Nucleus accumbens (tissue), 56 donors: ENCODE measurements at places on chromosomes 5 and 9.
A peak's percentile ranks its signal among the peaks of the same experiment; 100 is the strongest.

- peak; percentile 9 for DNase-seq
These were observed 43.0 kb downstream of the STRBP start for GRCh38 chr9:123225374-123225813.

GRCh38 chr9:93083592-93084470 lies 12.2 kb upstream of the CARD19 start:
- no peak for DNase-seq

DNA sequence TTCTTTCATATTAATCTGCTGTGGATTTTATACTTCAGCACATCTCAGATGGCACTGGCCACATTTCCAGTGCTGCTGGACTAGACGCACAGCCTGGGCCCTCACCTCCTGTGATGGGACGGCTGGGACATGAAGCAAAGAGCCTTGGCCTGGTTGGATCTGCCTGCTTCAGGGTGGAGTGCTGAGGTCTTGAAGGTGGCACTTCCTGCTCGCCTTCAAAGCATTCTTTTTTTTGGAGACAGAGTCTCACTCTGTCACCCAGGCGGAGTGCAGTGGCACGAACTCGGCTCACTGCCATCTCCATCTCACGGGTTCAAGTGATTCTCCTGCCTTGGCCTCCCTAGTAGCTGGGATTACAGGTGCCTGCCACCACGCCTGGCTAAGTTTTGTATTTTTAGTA lies 73.1 kb downstream of the RAPGEF1 start:
- DNase-seq = no peak

- no peak for DNase-seq
These were observed 23.6 kb upstream of the TNFSF8 start for GRCh38 chr9:114953959-114954358.

DNA sequence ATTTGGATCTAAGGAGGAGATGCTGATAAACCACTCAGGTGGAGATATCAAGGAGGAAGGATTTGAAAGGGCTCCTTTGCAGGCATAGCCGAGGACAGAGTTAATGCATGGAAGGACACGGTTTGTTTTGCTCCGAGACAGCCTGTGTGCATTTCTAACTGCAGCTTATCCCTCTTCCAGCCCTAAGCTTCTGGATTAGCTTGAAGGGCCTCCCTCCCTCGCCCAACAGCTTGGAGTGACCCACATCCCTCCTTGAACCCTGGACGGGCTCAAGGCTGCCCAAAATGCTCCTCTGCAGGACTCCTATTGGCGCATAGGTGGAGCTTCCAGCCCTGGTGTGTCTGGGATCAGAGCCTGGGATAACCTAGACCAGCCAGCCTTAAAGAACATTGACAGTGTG lies 66.7 kb downstream of the PPARGC1B start:
- no peak for DNase-seq

GRCh38 chr9:123825342-123826060 lies 104.4 kb downstream of the DENND1A start:
- no peak for DNase-seq

DNA sequence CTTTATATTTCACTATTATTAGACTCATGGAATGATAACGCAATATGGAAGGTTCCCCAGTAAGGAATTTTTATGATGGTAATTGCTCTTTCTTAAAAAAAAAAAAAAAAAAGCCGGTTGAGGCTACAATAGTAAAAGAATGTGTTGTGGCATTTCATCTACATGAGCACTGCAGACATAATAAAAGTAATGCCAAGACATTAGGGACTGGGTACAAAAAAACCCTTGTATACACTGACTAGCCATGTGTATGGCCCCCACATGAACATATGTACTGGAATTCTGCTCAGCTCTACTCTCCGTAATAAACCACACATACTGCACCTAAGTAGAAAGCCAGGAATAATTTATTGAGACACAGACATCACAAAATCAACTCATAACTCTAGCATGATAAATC lies 218.4 kb downstream of the ADAMTS6 start:
- DNase-seq = no peak

DNA sequence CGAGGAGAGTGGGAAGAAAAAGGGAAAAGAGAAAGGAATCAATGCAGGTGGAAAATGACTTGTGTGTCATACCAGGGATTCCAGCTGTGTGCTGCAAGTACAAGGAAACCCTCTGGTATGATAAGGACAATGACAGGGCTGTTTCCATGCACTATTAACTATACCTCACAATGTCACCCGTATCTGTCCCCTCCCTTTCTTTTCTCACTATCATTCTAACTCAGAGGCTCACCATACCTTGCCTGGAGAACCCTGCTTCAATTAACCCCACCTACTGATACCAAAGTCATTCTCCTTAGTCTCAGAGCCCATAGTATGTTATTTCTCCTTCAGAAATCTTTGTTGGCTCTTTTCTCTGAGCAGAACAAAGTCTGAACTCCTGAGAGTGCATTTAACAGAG lies 236.2 kb upstream of the NREP start:
- no peak for DNase-seq

DNA sequence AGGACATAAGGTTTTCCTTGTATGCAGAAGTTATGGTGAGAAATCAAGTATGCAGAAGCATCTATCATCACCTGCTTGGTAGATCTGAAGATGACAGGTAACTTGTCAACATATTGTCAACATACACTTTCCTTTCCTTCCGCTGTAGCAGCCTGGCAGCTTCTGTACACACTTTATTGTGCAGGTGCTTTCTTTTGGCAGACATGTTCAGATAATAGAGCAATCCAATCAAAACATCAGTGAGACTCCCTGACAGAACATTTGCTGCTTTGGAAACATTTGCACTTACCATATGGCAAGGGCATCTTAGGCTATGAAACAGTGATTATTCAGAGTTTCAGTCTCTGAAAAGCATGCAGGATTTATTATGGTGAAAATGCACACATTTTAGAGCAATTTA lies 161.1 kb upstream of the CDH12 start:
- no peak for DNase-seq

GRCh38 chr5:157485811-157486210 lies 25.8 kb downstream of the NIPAL4 start:
- no peak for DNase-seq

- DNase-seq = no peak
These were observed 938.5 kb upstream of the ACO1 start for GRCh38 chr9:31445960-31446359.

GRCh38 chr9:95311961-95312360 lies 5.5 kb downstream of the FANCC start:
- DNase-seq = no peak

DNA sequence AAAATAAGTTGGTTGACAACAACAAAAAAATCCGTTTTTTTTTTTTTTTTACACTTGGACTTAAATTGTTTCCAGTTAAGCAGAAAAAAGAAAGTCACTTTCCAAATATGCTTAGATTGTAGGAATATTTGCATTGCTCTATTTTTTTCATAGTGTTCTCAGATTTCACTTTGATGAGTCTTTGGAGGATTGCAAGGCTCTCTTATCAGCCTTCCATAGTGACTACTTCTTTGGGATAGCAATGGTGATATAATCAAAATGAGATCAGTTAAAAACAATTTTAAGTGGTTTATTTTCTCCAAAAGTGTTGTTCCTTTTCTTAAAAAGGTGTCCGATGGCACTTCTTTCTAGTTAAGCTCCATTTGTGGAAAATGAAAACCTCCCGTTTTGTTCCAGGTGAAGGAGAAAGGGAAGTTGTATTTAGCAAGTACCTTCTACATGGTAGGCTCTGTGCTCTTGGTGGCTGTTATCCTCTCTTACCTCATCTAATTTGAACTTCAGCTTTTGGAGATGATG lies 3.9 kb downstream of the RASGRF2 start:
- DNase-seq = no peak

GRCh38 chr5:113575074-113575473 lies 61.6 kb downstream of the YTHDC2 start:
- no peak for DNase-seq

GRCh38 chr5:82847562-82847961 lies 229.6 kb downstream of the TMEM167A start:
- DNase-seq = no peak

DNA sequence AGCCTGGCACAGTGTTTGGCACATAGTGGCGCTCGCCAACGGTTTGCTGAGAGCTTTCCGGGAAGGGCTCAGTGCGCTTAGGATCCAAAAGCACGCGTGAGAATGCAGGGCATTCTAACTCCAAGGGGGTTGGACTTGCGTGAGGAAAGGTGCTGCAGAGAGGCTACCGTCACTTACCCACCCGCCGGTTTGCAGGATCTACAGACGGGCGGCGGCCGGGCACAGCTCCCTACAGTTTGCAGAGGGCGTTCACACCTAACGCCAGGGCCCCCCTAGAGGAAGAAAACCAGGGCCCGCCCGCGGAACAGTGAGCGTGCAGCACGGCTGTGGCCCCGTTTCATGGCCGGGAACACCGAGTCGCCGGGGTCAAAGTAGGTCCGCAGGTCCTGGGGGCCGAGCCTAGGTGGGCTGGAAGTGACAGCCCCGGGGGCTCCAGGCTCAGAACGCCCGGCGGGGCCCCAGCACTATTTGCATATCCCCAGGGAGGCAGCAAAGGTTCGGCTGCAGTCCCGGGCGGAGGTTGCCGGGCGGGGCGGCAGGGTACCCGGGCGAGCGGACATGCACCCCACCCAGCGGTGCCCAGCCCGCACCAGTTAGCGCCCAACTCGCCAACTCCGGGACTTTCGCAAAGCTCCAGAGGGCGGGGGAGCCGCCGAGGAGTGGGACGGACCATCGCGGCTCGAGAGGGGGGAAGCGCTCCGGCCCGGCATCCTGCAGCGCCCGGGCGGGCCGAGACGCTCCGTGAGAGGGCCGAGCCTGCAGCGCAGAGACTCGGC lies 526 bp upstream of the GALNT10 start:
- peak; percentile 79 for DNase-seq

GRCh38 chr5:25618821-25619220 lies 974.0 kb upstream of the CDH10 start:
- no peak for DNase-seq

DNA sequence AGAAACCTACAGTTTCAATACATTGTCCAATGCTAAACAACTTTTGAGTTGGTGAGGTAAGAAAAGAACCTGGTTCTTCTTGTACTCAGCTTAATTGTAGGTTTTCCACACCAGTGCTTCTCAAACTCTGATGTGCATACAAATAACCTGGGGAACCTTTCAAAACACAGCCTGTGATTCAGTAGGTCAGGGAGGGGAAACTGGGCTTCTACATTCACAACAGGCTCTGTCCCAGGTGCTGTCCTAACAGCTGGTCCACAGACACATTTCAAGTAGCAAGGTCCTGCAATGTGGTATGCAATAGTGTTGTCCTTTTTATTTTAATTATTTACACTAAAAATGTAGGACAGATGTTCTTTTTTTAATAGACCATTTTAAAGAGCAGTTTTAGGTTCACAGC lies 47.4 kb upstream of the SNCAIP start:
- DNase-seq = no peak

GRCh38 chr5:612498-613424 lies 621 bp downstream of the CEP72 start:
- no peak for DNase-seq

DNA sequence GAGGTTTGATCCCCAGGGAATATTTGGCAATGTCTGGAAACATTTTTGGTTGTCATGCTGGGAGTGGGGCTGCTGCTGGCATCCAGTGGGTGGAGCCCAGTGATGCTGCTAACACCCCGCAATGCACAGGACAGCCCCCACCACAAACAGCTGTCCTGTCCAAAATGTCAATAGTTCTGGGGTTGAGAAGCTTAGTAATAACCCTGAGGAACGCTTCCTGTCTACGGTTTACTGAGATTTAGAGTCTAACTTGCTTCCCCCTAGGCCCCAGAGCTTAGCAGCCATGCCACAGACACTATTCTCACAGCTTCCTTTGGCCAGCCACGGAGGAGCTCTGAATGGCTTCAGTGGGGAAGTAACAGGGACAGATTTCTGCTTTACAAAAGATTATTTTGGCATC lies 66.5 kb downstream of the MSX2 start:
- no peak for DNase-seq

- DNase-seq = no peak
These were observed 421.6 kb upstream of the SGCD start for GRCh38 chr5:155905364-155905763.

GRCh38 chr9:116959809-116960208 lies 272.7 kb downstream of the TRIM32 start:
- DNase-seq = peak; percentile 56

DNA sequence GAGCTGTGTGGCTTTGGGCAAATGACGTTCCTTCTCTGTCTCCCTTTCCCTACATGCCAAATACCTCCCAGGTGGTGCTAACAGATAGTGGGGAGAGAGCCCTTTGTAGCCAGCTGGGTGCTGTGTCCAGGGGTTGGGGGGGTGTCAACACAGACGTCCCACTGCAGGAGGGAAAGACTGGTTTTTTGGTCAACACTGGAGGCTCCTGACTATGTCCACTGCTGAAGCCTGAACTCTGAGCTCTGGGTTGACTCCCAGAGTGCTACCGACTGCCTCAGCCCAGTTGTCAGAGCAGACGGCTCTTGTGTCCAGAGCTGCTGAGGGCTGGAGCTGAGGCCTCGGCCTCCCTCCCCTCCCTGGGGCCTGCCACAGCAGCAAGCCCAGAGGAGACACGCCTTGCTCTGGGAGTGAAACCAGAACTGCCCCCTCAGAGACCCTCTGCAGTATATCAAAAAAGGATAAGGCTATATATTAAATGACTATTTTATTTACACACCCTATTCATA lies 14.8 kb upstream of the SLC25A51 start:
- no peak for DNase-seq

GRCh38 chr5:93071710-93072109 lies 509.3 kb downstream of the NR2F1-AS1 start:
- no peak for DNase-seq

DNA sequence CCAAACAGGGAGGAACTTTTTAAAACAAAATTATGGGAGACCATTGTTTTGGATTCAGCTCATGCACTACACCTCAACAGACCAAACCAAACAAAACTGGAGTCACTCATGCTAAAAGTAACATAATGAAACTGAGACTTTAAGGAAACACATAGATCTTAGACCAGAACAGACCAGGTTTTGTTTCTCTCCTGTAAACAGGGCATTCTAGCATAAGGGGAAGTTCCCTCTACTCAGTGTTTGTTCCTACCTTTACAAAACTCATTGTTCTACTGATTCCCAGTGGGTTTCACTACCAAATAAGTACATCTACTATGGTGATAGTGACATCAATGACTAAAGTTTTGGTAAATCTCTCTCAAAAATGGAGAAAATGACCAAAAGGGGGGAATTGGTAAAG lies 1103.6 kb upstream of the EDIL3 start:
- DNase-seq = no peak

- no peak for DNase-seq
These were observed 108.6 kb upstream of the CDKN2B start for GRCh38 chr9:22117511-22118384.

GRCh38 chr9:78221425-78221824 lies 14.4 kb upstream of the CEP78 start:
- no peak for DNase-seq

GRCh38 chr9:92983984-92984589 lies 36.8 kb downstream of the FGD3 start:
- no peak for DNase-seq

DNA sequence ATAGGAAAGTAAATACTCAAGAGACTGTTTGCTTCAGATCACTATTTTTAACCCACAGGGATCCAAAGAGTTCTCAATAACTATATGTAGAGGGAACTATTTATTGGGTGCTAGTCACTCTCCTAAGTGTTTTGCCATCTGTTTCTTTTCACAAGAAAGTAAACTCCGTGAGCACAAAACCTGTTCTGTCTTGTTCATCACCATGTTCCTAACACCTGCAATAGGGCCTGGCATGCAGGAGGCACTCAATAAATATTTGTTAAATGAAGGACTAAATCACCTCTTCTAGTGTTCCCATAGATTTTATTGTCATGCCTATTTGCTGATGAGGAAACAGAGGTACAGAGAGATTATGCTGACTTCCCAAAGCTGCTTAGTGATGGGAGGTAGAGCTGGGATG lies 118.2 kb downstream of the VCAN start:
- no peak for DNase-seq

GRCh38 chr9:76500061-76500460 lies 41.1 kb downstream of the GCNT1 start:
- DNase-seq = no peak
